SK-MEL-5 (cell line): ENCODE measurements at places on chromosomes 3 and 15. TPM values are rescaled to one million over a fixed set of nuclear protein-coding genes. Genes with fewer than 3 reads are reported as not detected.

GRCh38 chr3:44048196-44048924, 193.3 kb upstream of the TOPAZ1 start:
- DNase-seq: peak; percentile 47

The CFAP20DC gene
- total RNA-seq: 5.5 and 5.7 TPM in 2 replicates

DNA sequence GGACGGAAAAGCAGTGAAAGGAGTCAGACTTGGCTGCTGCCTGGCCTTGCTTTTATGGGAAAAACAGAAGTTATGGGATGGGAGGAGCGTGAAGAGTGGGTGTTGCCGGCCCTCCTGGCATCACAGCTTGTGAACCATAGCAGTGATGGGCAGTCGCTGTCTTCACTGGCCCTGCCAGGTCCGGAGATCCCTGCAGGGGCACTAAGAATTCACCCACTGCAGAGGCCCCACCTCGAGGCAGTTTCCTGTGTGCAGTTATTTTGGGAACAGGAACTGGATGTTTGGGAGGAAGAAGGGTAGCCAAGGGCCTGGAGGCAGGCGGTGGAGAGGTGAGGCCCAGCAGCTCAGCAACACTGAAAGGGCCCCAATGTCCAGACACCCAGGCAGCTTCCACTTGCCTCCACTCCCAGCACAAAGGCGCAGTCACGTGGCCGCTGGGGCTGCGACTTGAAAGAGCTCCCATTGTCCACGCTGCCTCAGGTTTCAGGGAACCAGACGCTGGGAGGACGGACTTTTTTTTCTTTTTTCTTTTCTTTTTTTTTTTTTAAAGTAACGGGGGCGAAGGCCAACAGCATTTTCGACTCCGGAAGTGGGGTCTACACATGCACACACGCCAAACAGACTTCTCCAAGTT, 255.6 kb downstream of the ZNF621 start:
- DNase-seq: peak; percentile 96

DNA sequence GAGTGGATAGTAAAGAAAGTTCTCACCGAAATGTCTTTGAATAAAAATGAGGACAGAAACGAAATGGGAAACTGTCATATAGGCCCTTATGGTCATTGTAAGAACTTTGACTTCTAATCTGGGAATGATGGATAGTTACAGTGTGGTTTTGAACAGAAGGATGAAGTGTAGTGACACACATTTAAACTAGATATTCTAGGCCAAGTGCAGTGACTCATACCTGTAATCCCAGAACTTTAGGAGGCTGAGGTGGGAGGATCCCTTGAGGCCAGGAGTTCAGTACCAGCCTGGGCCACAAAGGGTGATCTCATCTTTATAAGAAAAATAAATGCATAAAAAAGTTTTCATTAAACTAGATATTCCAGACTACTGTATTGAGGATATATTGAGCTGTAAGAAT, 452.8 kb downstream of the ROBO1 start:
- no peak for DNase-seq

- no peak for DNase-seq
Measured at GRCh38 chr3:137071104-137071503, 113.3 kb downstream of the IL20RB start.

The MNS1 gene
- total RNA-seq: 1.9 and 2.8 TPM in 2 replicates

GRCh38 chr3:132325103-132325606, 7.9 kb downstream of the ACP3 start:
- DNase-seq: no peak

The SMCO1 gene
- total RNA-seq: not detected in 2 replicates

DNA sequence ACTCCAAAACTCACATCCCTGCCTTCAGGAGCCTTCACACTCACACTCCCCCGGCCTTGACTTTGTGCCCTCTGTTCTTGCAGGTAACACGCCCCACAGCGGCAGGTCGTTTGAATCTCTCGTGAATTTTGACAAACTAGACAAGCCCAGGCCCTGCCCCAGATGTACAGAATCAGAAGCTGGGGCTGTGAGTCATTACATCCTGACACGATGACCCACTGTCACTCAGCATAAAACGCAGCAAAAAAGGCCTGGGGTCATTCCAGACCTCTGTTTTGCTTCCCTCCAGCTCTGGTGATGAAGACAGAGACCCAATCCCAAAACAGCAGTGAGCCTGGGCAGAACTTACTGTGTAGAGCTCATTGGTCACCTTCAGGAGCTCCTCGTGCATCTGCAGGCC, 116.4 kb upstream of the RAD18 start:
- DNase-seq: no peak

GRCh38 chr3:50388016-50388719, 28.8 kb upstream of the TMEM115 start:
- DNase-seq: peak; percentile 22

GRCh38 chr15:50979041-50979440, 70.6 kb downstream of the AP4E1 start:
- no peak for DNase-seq

DNA sequence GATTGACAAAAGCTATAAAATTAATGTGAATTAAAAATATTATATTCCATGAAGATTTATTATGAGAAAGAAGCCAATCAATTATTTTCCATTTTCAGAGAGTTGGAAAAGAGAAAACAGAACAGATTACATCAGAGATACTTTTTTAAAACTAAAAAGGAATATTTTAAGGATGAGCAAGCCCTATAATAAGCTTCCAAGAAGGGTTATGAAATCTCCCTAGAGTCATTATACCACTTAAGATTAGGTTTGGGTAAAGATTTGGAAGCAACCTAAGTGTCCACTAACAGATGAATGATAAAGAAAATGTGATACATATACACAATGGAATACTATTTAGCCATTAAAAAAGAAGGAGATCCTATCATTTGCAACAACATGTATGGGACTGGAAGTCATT, 51.6 kb upstream of the FSIP1 start:
- no peak for DNase-seq

The IMPG2 gene
- total RNA-seq: 0.03 TPM in 1 of 2 replicates, not detected in the other

- DNase-seq: peak; percentile 58
Measured at GRCh38 chr15:92383519-92384324, 10.0 kb upstream of the ST8SIA2 start.

- peak; percentile 77 for DNase-seq
Measured at GRCh38 chr15:101258238-101259144, 6.6 kb upstream of the CHSY1 start.

The TTC21A gene
- total RNA-seq: 0.95 and 1.7 TPM in 2 replicates

- DNase-seq: no peak
Measured at GRCh38 chr15:85690561-85691231, 104.0 kb downstream of the KLHL25 start.

DNA sequence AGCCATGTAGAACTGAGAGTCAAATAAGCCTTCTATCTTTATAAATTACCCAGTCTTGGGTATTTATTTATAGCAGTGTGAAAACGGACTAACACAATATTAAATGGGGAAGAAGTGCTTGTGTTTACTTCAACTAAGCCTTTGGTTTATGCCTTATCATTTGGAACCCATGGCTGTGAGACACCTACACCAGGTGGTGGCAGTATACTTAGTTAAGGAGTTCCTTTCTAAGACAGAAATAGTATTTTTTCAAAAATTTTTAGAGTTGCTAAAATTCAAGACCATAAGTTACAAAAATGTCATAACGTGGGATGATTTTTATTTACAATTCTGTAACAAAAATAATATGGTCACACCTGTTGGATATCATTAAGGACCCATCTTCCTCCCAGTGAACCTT, 354.5 kb upstream of the SOX14 start:
- peak; percentile 29 for DNase-seq

- DNase-seq: no peak
Measured at GRCh38 chr3:64554096-64554920, 133.5 kb downstream of the ADAMTS9 start.

DNA sequence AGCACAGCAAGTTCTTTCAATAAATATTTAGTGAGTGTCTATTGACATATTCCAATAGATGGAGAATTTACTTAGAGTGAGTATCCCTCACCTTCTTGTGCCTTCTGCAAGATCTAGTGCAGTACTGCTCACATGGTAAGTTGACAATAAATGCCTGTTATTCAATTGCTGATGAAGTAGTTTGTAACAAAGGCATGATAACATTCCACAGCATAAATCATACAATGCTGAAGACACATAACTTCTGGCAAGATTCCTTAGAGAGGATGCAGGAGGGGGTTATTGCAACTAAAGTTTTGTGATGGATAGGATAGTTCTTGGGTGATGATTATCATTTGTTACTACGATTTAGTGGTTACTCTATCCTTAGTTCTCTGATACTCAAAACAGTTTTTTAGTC, 112.2 kb upstream of the RBMS3 start:
- no peak for DNase-seq

The CRYBG3 gene
- 14.2 and 16.2 TPM in 2 replicates for total RNA-seq

DNA sequence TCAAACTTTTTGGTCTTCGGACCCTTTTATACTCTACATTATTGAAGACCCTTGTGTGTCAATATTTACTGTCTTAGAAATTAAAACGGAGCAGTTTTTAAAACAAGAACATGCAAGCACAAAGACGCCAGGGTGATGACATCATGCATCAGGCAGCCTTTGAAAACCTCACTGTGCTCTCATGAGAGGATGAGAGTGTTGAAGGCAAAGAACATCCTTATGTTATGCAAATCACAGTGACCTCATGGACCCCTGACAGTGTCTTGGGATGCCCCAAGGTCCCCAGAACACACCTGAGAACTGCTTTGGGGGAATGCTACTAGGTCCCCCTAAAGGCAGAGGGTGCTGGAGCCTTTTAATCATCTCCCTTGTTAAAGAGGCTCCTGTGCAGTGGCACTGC, 51.6 kb downstream of the CHDH start:
- DNase-seq: no peak

DNA sequence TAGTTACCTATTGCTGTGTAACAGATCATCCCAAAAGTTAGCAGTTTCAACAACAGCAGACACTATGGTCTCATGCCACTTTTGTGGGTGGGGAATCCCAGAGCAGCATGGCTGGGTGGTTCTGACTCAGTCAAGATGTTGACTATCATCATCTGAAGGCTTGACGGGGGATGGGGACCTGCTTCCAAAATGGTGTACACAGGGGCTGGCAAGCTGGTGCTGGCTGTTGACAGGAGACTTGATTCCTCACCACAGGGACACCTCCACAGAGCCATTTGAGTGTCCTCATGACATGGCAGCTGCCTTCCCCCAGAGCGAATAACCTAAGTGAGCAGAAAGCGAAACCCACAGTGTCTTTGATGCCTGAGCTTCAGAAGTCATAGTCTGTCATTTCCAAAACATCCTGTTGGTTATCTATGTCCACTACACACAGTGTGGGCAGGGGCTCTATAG, 19.1 kb downstream of the DNAJB8 start:
- no peak for DNase-seq

GRCh38 chr15:91904942-91905341, 51.4 kb downstream of the SLCO3A1 start:
- DNase-seq: no peak
